GM19239 (cell line): ENCODE measurements at places on chromosomes 7 and 10.

GRCh38 chr7:17183630-17184328 is 114.7 kb upstream of the AHR start:
- no peak for DNase-seq

DNA sequence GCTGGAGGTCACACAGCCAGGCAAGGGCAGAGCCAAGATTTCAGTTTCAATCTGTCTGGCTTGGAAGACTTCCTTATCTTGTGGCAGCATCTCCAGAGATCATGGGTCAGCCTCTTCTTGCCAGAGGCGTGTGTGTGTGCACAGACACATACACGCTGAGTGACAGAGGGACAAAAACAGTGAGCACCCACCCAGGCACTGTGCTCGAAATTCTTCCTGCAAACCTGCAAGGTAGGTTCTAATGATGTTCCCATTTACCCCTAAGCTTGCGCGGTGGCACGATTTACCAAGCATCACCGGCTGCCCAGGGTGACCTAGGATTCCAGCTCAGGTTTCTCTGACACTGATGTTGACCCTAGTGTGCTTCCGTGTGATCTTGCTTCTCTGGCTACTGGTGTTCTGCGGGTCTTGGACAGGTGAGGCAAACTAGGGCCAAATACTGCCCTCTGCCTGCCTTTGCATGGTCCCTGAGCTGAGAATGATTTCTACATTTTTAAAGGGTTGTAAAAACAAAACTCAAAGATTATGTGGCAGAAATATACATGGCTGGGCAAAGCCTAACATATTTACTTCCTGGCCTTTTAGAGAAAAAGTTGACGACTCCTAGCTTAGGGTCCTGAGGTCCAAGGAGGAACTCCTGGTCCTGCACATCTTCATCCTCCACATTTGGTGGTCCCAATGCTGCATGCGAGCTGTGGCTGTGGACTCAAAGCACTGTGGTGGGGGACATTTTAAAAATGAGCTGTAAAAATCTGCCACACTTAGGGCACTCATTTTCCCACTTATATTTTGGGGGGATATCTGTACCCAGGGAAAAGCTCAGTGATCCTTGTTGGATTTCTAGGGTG is 268.5 kb downstream of the RPS24 start:
- DNase-seq: no peak

DNA sequence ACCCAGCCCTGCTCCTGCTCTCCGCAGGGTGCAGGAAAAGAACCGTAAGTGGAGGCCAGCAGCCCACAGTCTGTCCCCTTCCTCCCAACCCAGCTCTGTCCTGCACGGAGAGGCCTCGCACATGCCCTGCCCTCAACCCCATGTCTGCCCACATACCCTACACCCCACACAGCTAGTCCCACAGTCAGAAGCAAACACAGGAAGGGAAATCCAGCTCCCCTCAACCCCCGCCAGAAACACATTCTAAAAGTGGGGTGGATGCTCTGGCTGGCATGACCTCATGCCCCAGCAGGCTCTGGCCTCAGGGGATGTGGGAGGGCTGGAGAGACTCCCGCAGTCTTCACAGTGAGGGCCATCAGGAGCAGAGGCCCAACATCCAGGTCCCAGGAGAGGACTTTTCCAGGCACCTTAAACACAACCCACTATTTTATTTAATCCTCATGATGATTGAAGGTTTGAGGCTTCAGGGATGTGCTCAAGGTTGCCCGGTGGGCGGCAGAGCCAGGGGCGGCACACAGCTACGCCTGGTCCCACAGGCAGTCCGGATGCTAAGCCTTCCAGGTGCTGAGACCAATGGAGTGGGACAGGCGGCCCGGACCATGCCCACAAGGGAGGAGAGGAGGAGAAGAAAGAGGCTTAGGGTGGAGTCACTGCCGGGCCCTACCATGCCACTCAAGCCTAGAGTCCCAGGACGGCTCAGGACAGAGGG is 29.9 kb downstream of the CALML5 start:
- no peak for DNase-seq

GRCh38 chr7:91302794-91303193 is 38.6 kb downstream of the FZD1 start:
- no peak for DNase-seq

DNA sequence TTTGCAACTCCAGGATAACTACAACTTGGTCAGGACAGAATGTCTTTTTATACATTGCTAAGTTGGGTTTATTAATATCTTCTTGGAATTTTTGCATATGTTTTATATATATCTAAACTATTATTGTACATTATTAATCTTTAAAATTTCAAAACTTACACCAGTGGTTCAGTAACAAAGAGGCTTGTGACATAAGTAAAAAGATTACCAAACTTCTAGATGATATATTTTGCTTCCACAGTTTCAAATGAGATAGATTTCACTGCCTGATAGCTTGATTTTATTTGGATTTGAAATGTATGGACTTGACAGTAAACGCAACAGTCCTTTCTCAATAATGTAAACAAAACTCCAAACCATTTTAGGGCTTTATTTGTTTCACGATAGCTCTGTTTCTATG is 701.2 kb upstream of the IGFBP3 start:
- DNase-seq: no peak

- no peak for DNase-seq
Observed at GRCh38 chr7:88095-88926, 104.1 kb upstream of the FAM20C start.

DNA sequence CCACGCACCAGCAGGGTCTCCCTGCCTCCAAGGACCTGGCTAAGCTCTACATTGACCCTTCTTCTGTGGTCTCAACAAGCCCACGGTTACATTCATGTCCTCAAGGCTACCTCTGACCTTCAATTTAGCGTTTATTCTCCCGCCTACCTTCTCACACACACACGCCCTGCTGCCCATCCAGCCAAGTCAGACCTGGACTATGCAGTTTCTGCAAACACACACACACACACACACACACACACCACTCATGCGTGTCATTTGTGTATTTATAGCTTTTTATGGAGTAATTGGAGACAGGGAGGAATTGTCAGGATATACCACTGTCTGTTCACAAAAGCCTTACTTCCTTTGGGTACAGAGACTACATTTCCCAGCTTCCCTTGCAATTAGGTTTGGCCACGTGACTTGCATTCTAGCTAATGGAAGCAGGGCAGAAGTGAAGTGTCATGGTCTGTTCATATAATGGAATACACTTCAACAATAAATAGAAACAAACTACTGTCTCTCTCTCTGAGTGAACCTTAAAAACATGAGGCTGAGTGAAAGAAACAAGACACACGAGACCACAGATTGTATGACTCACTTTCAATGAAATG is 53.8 kb upstream of the CPXM2 start:
- no peak for DNase-seq

- DNase-seq: no peak
Observed at GRCh38 chr7:74175340-74175739, 1.2 kb downstream of the EIF4H start.
